Caco-2 (cell line): ENCODE measurements at places on chromosomes 13 and 19.
A peak's percentile ranks its signal among the peaks of the same experiment; 100 is the strongest.

GRCh38 chr13:20923272-20923671, 20.7 kb upstream of the XPO4 start:
- no peak for DNase-seq

GRCh38 chr13:109998684-109999533, 212.5 kb upstream of the IRS2 start:
- peak; percentile 78 for DNase-seq

- DNase-seq = no peak
Observed at GRCh38 chr13:30133996-30134395, 173.4 kb downstream of the KATNAL1 start.

DNA sequence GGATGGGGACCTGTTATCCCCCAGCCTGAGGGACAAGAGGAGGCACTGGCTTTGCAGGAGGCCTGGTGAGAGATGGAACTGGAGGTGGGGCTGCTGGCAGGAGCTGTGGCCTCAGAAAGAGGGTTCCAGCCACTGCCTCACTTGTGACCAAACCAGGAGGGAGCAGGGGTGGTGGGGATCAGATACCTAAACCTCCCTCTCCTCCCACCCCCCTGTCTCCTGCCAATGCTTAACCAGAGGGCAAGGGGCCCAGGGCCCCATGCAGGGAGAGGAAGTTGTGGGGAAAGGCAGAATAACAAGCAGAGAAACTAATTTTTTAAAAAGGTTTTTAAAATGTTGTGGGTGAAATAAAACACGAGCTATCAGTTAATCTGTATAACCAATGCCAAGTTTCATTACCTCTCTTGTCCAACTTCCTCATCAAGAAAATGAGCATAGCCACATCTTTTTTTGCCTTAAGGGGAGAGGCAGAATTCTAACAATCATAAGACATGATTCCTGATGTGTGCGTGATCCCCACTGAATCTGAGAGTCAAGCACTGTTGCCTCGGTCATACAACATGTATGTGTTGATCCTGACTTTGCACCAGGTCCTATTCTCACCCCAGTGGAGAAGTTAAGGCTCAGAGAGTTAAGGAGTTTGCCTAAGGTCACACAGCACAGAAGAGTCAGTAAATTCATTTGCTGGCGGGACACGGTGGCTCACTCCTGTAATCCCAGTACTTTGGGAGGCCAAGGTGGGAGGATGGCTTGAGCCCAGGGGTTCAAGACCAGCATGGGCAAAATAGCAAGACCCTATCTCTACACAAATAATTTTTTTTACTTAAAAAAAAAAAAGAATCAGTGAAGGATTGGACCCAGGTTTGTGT, 12.9 kb downstream of the FXYD5 start:
- no peak for DNase-seq

DNA sequence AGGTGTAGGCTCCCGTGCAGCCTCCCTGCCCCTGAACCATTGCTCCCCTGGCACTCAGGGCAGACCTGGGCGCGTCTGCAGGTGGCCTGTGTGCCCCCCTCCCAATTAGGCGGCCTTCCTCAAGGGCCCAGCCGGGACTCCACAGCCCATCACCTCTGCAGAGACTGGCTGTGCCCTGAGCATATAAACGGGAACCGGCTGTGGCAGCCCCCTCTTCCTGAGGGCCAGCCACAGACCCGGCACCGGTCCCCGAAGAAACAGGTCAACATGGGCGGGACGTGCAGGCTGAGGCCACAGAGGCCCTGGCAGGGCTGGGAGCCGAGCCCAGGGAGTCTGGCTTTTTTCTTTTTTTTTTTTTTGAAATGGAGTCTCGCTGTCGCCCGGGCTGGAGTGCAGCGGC, 12.0 kb downstream of the PIAS4 start:
- DNase-seq = no peak

GRCh38 chr13:20331419-20331818, 99.3 kb upstream of the GJB6 start:
- no peak for DNase-seq

- no peak for DNase-seq
Observed at GRCh38 chr13:21050288-21051197, 10.8 kb downstream of the LATS2 start.

DNA sequence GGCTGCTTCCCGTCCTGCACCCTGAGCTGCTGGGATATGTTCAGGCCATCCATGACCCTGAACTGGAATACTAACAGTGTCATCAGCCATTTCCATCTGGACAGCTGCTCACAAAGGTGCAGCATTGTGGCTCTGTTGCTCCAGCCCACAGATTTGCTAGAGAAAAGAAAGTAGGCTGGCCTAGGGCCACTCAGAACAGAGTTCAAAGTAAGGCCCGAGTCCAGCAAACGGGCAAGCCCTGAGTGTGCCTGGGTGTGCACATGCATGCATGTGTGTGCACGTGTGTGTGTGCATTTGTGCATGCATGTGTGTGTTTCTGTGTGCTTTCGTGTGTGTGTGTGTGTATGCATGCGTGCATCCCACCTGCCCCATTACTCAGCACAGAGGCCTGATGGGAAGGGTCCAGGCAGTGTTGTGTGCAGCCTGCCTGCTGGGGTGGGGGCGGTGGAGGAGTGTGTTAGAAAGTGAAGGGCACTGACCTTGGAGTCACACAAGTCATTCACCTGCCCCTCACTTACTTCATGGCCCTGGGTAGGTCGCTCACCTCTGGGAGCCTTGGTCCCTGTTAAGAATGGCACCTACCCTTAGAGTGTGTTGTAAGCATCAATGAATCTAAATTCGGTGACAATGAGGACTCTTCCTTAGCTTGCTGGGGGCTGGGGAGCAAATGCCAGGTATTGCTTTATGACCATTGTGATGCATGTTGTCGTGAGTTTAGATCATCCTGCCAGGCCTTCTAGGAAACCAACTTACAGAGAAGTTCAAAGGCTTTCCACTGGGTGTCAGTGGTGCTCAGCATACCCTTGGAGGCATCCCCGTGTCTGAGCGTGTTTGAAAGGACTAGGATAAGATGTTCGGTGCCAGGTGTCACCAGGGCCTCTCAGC, 53.2 kb downstream of the GPR12 start:
- DNase-seq = peak; percentile 57

GRCh38 chr13:33087091-33087490, 70.9 kb downstream of the KL start:
- DNase-seq = no peak

- no peak for DNase-seq
Observed at GRCh38 chr19:56110515-56111448, 10.3 kb downstream of the ZNF787 start.

DNA sequence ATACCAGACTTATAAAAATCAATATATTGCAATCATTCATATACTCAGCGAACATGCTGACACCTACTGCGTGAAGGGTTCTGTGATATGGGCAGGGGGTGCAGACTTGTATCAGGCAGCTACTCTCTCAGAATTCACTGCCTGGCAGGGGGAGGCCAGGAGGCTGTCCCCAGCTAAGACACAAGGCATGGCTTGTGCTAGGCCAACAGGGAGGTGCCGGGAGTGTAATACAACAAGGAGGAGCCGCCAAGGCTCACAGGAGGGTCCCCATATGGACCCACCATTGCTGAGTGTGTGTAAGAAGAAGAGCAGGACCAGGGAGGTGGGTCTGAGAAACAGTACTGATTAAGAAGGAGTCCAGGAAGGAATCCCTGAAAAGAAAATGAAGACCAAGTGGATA, 97.2 kb downstream of the COL4A2 start:
- DNase-seq = no peak

DNA sequence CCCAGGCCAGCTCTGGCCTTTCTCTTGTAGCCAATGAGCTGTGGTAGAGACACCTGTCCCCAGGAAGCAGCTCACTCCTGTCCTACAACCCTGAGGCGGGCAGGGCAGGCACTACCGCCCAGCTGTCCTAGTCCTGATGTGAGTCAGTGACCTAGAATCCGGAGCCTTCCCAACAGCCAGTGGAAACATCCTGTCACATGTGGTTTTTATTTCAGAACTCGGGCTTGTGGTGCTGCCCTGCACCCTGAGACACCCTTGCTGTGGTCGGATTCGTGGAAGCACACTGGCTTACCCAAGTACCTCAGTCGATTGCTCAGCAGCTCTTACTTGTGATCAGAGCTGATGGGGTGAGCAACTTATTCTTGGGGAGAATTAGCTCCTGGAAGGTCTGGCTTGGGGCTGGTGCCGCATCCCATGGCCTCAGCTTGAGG, 83.6 kb upstream of the ARHGEF7 start:
- no peak for DNase-seq

DNA sequence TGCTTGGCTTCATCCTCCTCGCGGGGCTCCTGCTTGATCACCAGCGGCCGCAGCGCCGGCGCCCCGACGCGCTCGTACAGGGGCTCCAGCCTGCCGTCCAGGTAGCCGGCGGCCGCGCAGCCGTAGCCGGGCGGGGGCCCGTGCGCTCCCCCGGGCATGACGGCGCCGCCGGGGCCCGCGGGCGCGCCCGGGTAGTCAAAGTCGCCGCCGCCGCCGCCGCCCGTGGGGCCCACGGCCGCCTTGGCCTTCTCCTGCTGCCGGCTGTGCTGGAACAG, 497 bp downstream of the CEBPA start:
- no peak for DNase-seq

- DNase-seq = no peak
Observed at GRCh38 chr19:16772841-16773240, 53.2 kb downstream of the NWD1 start.

DNA sequence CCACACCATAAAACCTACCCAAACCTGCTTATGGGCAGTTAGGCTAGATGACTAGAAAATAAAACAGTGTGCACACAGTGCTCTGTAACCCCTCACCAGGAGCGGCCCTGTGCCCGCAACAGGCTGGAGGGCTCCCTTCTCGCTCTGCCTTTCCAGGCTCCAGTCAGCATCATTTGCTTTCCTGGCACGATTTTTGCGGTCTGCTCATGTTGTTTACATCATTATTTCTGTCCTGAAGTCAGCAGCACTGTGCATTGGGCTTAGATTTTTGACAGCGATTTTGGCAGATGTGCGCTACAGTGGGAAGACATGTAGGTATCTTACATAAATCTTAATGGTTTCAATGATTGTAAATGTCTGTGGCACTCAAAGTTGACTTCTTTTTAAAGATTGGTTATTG, 344.0 kb downstream of the MTUS2 start:
- no peak for DNase-seq

DNA sequence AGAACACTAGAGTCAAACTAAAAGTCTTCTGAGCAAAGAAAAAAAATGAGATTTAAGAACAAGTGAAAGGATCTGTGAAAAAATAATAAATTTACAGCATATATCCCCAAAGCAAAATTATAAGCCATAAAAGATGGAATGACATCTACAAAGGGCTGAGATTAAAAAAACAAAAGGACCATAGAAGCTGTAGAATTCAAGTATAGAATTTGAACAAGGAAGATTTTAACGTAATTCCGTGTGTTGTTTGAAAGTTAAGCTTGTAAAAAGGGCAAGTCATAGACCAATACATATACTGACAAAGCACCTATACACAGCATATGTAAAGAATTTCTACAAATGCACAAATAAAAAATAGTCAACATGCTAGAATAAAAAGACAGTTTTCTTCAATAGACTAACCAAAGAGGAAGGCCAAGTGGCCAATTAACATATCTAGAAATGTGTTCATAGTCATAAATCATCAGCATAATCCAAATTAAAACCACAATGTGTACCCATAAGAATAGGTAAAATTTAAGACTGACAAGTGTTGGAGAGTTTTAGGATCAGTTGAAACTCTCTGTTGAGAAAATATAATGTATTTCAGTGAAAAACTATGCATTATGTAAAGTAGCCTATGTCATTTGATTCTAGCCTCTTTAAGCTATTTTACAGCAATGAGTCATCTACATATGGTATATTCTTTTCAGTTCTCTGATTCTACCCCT, 674.9 kb downstream of the OLFM4 start:
- DNase-seq = no peak

- no peak for DNase-seq
Observed at GRCh38 chr19:31880283-31880682, 465.1 kb upstream of the ZNF507 start.

DNA sequence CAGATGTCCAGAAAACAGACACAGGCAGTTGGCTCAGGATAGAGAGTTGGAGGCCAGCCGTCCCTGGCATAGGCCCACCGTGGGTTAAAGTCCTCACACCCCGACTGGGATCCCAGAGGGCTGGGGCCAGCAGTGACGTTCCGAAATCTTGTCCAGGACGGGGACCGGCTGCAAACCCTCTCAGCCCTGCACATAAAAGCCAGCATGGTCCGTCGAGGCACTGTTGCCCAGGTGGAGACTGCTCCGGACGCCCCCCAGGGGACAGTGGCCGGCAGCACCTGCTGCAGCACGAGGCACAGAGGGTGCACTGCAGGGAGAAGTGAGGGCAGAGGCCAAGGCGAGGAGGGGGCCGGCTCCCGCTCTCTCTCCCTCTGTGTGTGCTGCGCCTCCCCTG, 4.3 kb upstream of the IFNL2 start:
- no peak for DNase-seq

DNA sequence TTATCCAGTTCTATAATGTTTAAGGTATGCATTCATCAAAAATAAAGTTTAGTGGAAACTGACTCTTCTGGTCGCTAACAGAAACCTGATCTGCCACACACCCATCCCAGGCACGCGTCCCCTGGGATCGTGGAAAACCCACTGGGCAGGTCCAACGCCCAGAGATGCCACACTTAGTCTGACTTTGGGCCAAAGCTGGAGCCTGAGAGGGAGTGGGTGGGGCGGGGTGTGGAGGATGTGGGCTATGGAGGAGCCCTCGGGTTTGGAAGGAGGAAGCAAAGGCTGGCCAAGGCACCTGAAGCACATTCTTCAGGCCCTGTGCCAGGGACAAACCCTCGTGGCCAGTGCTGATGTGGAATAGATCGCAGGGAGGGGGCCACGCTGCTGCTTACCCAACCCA, 2.5 kb downstream of the IGFL1 start:
- no peak for DNase-seq

- DNase-seq = no peak
Observed at GRCh38 chr19:29162694-29163093, 50.3 kb downstream of the UQCRFS1 start.

GRCh38 chr13:32447894-32448623, 20.1 kb upstream of the N4BP2L1 start:
- no peak for DNase-seq

DNA sequence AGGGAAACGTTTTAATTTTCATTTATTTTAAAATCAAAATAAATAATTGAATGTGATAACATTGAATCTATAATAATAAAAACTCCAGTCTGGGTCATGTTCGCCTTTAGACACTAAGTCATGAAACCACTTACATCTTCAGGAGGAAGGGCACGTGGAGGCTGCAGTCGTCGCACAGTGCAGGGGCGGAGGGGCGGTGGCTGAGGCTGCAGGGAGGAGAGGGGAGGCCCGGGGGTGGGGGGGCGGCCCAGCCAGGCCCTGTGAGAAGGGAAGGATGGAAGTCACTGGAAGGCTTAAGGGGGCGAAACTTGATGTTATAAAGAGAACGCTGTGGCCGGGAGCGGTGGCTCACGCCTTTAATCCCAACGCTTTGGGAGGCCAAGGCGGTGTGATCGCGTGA, 14.9 kb upstream of the LATS2 start:
- no peak for DNase-seq

GRCh38 chr13:74301258-74301935, 167.2 kb upstream of the KLF12 start:
- DNase-seq = no peak

DNA sequence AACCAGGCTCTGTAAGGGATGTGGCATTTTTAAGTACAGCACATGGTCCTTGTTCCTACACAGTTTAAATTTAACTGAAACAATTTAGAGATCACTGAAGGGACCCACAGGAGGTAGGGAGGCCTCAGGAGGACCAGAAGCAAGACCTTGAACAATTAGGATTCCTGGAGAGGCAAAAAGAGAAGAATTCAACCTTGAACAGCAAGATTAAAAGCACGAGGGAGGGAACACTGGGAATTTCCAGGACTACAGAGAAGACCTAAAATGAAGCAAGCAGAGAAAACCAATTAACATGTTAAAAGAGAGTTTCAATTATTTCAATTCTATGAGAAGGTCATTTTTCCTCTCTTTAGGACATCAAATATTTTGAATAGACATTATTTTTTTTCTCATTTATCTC, 160.3 kb downstream of the KCTD12 start:
- no peak for DNase-seq
